SW480 (cell line): ENCODE measurements at places on chromosomes 2 and 18.

DNA sequence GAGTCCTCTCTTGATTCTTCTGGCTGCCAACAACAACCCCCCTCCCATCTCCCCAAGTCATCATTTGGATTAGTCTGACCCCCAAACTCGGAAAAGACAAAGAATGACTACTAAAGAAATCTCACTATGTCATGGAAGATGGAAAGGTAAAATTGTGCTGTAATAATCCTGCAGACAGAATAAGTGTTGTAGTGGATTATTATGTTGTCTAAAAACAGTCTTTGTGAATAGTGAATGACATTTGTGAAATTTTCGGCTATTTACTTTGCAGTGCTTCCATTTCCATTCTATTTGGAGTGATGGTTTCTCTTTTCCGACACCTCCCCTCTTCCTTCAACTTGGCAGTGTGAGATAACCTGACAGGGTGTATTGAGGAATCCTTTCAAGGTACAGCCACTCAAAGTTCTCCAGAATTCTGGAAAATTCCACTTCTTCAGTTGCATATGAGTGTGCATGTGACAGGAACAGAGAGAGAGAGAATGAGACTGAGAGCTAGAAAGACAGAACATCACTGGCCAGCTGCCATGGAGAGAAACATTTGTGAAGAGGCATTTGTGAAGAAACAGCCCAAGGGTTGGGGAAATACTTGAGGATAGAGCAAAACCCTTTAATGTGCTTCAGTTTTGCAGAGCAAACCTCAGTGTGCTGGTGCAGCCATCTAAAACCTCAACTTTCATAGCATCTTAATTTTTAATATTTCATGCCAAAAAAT is 141.9 kb upstream of the DLX2 start:
- DNase-seq = no peak

DNA sequence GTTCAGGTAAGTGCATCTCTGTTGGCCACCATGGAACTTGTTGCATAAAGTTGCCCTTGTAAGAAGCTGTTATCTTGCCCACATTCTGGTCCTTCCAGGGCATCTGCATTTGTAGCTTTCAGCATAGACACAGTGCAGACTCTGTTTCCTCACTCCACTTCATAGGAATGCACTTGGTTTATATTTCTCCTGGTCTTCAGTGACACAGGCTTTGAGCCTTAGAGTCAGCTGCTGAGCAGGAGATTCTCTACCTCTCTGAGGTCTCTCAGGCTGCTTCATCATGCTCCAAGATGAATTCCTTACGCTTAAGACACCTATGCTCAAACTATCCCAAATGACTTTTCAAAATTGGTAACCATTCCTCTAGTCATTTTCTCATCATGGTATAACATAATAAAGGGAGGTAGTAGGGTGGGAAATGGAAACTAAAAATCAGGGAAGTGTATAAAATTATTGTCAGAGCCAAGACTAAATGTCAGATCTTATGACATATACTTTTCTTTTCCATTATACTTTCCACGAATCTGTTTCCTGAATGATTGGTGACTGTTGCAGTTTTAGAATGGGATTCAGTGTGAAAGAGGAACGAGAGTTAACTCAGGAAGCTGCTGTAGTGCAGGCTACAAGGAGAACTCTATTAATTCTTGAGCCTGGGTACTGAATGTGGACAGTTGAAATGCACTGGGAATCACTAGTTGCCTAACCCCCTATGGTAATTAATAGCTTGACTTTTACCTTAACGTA is 72.0 kb downstream of the GALNT1 start:
- DNase-seq = no peak

DNA sequence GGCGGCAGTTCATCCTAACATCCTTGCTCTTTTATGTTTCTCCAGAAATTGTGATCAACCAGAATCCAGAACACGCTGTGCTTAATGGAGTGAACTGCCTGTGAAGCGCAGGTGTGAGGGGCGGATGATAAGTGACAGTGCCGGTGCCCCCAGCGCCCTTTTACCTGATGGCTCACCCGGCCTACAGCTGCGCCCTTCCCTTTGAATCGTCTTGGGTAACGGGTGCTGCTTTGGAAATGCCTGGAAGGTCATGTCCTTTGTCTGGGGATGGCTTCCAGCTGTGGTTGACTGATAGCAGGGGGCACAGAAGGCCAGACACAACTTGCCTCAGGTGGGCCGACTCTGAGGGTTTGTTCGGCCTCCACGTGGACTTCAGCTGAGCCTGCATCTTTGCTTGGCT is 119.4 kb downstream of the LPIN1 start:
- DNase-seq = no peak

- no peak for DNase-seq
Observed at GRCh38 chr2:55879976-55880375, 43.6 kb downstream of the EFEMP1 start.

DNA sequence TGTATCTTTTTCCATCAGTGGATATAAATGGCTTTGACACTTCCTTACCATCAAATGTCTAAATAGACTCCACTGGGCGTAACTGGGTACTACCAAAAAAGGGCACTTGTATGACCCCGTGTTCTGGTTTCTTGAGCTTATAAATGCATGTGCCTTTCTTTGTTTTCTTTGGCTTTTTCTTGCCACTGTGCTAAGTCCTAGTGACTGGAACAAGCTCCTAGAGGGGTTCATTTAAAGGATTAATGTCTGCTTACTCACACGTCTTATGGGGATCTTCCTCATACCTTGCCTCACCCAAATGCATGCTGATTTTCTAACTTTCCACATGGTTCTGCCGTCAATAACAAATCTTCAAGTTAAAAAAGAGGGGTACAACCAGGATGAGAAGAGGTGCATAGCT is 19.8 kb upstream of the ZNF532 start:
- no peak for DNase-seq

DNA sequence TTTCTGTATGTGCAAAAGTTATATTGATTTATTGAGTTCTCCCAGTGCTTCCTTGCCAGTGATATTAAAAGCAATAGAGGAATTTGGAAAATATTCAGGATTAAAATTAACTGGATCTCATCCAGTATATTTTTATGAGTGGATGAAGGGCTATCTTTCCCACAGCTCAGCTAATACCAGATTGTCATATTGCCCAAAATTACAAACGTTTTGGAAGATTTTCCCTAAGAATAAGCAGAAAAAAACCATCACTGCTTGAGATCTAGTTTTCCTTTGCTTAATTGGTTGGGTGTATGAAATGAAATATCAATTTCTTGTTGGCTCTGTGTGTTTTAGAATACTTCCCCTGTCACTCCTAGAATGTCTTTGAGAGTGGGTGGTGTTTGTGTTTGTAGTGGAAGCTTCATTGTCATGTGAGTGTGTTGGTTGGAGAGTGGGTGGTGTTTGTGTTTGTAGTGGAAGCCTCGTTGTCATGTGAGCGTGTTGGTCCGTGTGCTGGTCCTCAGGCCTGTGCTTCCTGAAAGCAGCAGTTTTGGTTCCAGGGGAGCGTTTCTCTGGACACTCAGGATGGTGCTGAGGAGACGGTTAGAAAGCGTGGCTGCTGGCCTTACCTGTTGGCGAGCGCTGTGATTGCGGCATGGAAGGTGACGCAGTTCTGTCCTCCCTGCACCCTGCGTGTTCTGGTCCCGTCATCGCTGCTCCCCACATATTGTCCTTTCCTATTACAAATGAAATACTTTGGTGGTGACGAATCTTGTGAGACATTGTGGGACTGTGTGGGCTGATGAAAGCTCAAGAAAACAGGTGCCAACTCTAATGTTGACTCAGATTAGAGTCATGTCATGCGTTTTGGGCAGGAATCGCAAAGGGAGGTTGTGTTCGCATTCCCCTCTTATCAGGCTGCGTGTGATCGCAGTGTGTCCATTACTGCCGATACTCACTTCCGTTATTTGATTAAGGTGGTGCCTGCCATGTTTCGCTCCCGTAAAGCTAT is 12.4 kb downstream of the ASB1 start:
- peak; percentile 91 for DNase-seq
